Mesenchymal stem cell (in vitro differentiated cells and primary cell): ENCODE measurements at places on chromosomes 11 and 22.

DNA sequence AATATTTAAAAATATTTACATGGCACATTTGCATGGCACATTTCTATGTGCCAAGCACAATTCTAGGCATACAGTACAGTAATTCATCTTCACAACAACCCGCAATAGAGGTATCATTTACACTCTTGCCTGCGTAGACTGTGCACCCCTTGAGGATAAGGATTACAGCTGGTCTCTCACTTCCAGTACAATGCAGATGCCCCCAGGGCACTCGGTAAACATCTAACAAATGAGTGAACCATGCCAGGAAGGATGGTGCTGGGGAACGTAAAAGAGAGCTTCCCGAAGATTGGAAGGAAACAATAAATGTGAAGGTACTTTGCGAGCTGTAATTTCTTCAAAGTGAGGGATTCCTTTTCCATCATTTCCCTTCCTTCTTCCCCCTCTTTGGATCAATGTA lies 1.3 kb downstream of the PRPF19 start:
- H3K4me1 ChIP-seq, result peaks cover 4% of the 10 kb centered on the region
- no peak for DNase-seq
- no peak overlapping the region for H3K4me3 ChIP-seq
- H3K27ac ChIP-seq, result no peak overlapping the region

DNA sequence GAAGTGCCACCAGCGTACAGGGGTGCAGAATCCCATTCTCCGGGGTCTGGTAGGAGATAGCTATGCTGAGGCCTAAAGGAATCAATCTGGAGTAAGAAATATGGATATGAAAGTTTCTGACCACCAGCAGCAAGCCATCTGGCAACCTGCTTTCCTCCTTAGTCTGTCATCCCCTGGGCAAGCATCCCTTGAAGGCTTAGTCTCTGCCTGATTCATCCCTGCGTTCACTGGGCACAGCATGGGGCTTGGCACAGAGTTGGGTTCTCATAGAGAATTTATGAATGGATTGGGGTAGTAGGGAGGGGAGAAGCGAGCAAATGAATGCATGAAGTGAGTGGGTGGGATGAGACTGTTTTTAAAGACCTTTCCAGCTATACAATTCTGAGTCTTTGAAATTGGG lies 85.8 kb upstream of the NARS2 start:
- H3K4me1 ChIP-seq, result peaks cover 6% of the 10 kb centered on the region
- H3K4me3 ChIP-seq, result no peak overlapping the region
- H3K36me3 ChIP-seq, result peaks cover 34% of the 10 kb centered on the region
- DNase-seq, result no peak
- H3K27ac ChIP-seq, result no peak overlapping the region
- peaks cover 18% of the 10 kb centered on the region for H3K27me3 ChIP-seq

- no peak for DNase-seq
- H3K4me1 ChIP-seq, result no peaks in the 10 kb centered on the region
- no peak overlapping the region for H3K4me3 ChIP-seq
Observed at GRCh38 chr22:41713004-41713403, 13.7 kb downstream of the MEI1 start.

- no peak overlapping the region for H3K27ac ChIP-seq
- no peaks in the 10 kb centered on the region for H3K36me3 ChIP-seq
- DNase-seq, result no peak
Observed at GRCh38 chr11:1117992-1118391, 39.8 kb upstream of the MUC5AC start.

DNA sequence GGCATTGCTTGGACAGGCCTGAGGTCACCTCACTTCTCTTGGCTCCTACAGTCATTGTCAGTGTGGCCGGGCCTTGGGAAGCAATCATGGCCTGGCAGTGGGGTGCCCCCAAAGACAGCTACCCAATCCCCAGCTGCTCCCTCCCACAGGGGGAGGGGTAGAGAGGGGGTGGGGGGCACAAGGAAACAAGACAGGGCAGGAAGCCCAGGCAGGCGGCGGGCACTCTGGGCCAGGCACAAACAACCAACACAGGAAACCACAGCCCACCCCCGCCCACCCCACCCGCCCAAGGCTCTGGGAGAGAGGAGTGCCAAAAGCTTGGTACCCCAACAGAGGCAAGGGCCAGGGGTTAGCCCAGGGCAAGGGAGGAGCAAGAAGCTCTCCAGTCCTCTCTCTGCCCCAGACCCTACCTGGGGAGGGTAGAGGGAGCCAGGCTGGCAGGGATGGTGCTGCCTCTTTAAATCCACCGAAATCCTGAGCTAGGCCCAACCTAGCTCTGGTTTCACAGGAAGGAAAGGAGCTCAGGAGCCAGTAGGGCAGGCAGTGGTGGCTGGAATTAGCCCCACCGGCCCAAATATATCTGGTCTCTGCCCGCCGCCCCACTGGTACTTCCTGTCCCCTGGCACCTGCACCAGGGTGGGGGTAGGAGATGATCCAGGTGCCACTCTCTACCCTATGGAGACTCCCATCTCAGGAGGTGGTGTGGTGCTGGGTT lies 12.2 kb downstream of the BCL9L start:
- H3K27me3 ChIP-seq, result no peaks in the 10 kb centered on the region
- H3K4me1 ChIP-seq, result peaks cover 89% of the 10 kb centered on the region
- H3K27ac ChIP-seq, result peak overlapping the region; percentile 97
- H3K36me3 ChIP-seq, result peaks cover 6% of the 10 kb centered on the region
- DNase-seq, result no peak
- no peak overlapping the region for H3K4me3 ChIP-seq

DNA sequence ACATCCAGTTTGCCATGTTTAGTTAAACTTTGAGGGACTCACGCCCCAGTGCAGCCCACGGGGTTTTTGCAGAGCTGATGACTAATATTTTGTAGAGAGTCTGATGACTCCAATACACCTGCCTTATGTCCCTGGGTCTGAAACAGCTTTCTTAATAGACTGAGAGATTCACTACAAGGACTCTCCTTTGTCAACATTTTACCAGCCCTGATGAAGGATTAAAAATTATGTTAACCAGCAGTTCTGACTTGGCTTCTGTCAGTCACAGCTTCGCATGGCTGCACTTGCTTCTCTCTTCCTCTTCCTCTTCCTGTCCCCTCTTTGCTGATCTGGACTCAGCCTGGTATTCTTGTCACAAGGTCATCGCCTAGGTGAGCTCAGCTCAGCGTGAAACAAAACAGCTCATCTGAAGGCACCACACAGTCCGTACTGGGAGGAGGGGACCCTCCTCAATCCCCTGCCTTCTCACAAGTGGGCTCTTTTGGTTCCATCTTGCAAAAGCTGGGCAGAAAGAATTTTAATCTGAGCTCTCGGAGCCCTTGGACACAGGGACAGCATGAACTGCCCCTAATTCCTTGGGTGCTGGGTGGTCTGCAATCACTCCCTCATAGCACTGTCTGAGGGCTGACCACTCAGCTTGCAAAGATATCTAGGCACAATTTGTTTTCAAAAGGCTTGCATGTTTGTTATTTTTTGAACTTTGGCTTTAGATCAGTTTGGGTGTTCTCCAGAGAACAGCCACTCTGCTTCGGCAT lies 38.1 kb upstream of the POU2AF1 start:
- H3K4me3 ChIP-seq, result no peak overlapping the region
- no peak overlapping the region for H3K27ac ChIP-seq
- no peaks in the 10 kb centered on the region for H3K4me1 ChIP-seq
- peaks cover 14% of the 10 kb centered on the region for H3K27me3 ChIP-seq
- peak; percentile 53 for DNase-seq

DNA sequence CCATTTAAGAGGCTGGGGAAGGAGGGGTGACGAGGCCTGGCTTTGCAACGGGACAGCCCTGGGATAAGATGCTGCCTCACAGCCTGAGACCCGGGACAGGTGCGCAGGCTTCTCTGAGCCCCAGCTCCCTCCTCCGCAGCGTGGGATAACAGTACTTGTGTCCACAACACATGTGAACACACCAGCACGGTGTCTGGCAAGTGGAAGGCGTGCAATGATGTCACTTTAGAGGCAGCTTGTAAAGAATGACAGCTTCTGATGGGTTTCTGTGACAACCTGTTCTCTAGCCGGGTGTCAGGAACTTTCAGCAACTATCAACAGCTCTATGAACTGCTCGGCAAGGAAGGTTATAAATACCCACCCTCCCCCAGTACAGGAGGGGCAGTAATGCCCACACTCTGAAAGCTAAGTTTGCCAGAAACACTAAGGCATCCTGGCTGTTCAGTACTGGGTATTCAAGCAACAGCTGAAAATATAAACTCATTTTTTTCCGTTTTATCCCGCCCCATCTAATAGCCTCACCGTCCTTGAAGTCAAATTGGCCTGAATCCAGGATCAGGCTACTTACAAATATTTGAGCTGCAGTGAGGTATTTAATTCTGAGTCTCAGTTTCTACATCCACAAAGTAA lies 59.7 kb downstream of the MYH9 start:
- peak overlapping the region; percentile 99 for H3K27ac ChIP-seq
- H3K27me3 ChIP-seq, result no peaks in the 10 kb centered on the region
- H3K4me1 ChIP-seq, result peaks cover 85% of the 10 kb centered on the region
- no peak overlapping the region for H3K4me3 ChIP-seq
- peaks cover 57% of the 10 kb centered on the region for H3K36me3 ChIP-seq

DNA sequence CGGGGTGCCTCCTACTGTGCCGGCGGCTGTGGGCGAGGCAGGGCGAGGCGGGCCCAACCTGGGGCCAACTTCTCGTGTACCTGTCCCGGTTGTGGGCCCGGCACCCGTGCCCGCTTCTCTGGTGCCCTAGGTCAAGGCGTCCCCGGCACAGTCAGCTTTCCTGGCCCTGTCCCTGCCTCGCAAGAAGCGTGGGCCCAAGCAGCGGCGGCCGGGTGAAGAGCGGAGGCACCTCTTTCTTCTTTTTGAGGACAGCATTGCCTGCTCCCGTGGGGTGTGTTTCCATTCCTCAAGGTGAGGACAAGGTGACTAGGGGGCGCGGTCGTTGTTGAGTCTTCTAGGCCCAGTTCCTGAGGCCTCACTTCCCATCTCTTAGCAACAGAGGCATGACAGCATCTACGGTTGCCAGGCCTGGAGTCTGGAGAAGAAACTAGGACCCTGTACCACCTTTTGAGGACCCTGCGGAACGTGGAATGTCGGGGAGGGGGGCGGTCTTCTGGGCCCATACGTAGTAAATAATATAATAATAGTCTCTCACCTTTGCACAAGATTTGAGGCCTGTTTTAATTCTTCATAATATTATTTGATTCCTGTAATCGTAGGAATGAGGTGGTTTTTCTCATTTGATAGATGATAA lies 418 bp downstream of the ACO2 start:
- no peak overlapping the region for H3K27ac ChIP-seq
- H3K4me3 ChIP-seq, result peak overlapping the region; percentile 100
- peaks cover 10% of the 10 kb centered on the region for H3K4me1 ChIP-seq
- DNase-seq, result no peak
- H3K36me3 ChIP-seq, result peaks cover 47% of the 10 kb centered on the region

DNA sequence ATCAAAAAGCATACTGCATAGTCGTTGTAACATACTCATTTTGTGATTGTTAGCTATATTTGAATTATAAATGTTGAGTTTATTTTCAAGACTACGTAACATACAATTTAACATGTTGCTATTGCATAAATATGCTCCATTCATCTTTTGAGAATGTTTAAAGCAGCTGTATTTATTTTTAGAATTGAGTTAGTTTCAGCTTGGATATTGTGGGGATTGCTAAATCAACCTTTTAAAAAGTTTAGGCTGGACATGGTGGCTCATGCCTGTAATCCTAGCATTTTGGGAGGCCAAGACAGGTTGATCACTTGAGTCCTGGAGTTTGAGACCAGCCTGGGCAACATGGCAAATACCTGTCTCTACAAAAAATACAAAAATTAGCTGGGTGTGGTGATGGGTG lies 288.1 kb downstream of the DYNC2H1 start:
- H3K4me3 ChIP-seq, result no peak overlapping the region
- H3K27ac ChIP-seq, result no peak overlapping the region
- peaks cover 2% of the 10 kb centered on the region for H3K4me1 ChIP-seq

GRCh38 chr11:129871914-129872313 lies 23.5 kb downstream of the NFRKB start:
- peaks cover 98% of the 10 kb centered on the region for H3K36me3 ChIP-seq
- H3K4me3 ChIP-seq, result no peak overlapping the region
- H3K27ac ChIP-seq, result no peak overlapping the region
- no peak for DNase-seq
- no peaks in the 10 kb centered on the region for H3K4me1 ChIP-seq

GRCh38 chr11:19800714-19801519 lies 88.3 kb downstream of the NAV2 start:
- no peaks in the 10 kb centered on the region for H3K27me3 ChIP-seq
- H3K27ac ChIP-seq, result no peak overlapping the region
- H3K36me3 ChIP-seq, result peaks cover 21% of the 10 kb centered on the region

- H3K4me1 ChIP-seq, result peaks cover 7% of the 10 kb centered on the region
- H3K36me3 ChIP-seq, result peaks cover 32% of the 10 kb centered on the region
- H3K27ac ChIP-seq, result no peak overlapping the region
- peak; percentile 40 for DNase-seq
Observed at GRCh38 chr11:75577207-75577606, 15.2 kb downstream of the SERPINH1 start.

- peaks cover 60% of the 10 kb centered on the region for H3K4me1 ChIP-seq
- H3K4me3 ChIP-seq, result no peak overlapping the region
- no peak for DNase-seq
- peaks cover 48% of the 10 kb centered on the region for H3K36me3 ChIP-seq
- H3K27me3 ChIP-seq, result peaks cover 14% of the 10 kb centered on the region
Observed at GRCh38 chr11:823441-824291, 4.1 kb upstream of the CRACR2B start.

DNA sequence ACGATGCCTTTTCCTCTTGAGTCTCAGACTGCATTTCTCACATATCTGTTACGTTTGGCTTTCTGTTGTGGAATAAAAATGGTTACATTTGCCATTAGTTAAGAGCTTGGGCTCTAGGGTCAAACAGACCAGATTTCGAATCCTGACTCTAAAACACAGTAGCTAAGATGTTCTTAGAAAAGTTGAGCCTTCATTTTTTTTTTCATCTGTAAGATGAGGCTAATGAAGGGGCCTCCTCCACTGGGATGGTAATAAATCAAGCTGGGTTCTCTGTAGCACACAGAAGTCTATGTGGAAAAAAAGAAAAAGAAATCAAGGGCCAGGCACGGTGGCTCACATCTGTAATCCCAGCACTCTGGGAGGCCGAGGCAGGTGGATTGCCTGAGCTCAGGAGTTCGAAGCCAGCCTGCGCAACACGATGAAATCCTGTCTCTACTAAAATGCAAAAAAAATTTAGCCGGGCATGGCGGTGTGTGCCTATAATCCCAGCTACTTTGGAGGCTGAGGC lies 49.9 kb upstream of the CAPRIN1 start:
- H3K36me3 ChIP-seq, result no peaks in the 10 kb centered on the region
- DNase-seq, result no peak
- peaks cover 39% of the 10 kb centered on the region for H3K27me3 ChIP-seq
- H3K4me1 ChIP-seq, result peaks cover 6% of the 10 kb centered on the region

GRCh38 chr11:102850973-102851745 lies 7.8 kb upstream of the MMP3 start:
- peak; percentile 81 for DNase-seq
- H3K27ac ChIP-seq, result no peak overlapping the region
- H3K4me1 ChIP-seq, result no peaks in the 10 kb centered on the region
